ENCODE measurements at places on chromosomes 2 and 18. TPM values are rescaled to one million over a fixed set of nuclear protein-coding genes. Genes with fewer than 3 reads are reported as not detected.

The DHRS9 gene
- total RNA-seq, result not detected

GRCh38 chr18:39025531-39025930 is 1459.9 kb upstream of the CELF4 start:
- DNase-seq, result no peak

The HOXD13 gene
- not detected for total RNA-seq

GRCh38 chr2:124797049-124797448 is 772.0 kb downstream of the CNTNAP5 start:
- DNase-seq, result no peak

The KATNAL2 gene
- 15.0 TPM for total RNA-seq

The EVX2 gene
- total RNA-seq, result not detected

GRCh38 chr18:13546638-13547037 is 179.7 kb downstream of the FAM210A start:
- DNase-seq, result no peak

DNA sequence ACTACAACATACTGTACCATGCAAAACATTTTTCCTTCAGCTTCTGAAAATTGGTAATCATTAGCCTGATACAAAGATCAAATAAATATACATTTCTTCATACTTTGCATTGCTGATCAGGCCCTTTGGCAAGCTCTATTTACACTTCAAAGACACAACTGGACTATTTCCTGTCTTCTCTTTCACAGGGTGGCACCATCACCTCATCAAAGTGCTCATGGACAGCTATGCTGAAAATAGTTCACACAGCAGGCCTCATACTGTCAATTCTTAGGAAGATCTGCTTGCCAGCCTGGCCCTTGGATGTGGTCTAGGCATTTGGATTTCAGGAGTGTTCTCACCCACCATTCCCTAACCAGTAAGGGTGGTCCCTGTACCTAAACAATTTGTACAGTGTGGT is 33.9 kb downstream of the FBXO15 start:
- DNase-seq, result no peak

GRCh38 chr18:55508651-55509050 is 79.3 kb downstream of the TCF4 start:
- no peak for DNase-seq

The TNFAIP6 gene
- total RNA-seq, result not detected

The ECEL1 gene
- total RNA-seq, result 11.9 TPM

The PJVK gene
- 0.98 TPM for total RNA-seq

DNA sequence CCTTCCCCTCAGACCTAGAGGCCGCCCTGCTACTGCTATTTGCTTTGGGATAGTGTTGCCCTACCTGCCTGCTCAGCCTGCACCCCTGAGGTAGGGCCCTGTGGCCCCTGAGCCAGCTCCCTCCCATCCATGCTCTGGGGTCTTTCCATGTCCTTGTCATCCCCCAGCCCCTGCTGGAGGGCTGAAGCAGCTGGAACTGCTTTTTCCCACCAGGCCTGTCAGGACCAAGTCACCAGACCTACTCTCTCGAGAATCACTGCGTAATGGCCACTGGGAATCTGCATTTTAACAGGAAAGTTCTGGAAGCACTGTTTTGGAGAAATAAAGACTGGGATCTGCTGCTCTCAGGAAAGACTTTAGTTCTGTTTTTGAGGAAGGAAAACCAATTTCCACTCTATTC is 20.2 kb upstream of the SLC35F6 start:
- no peak for DNase-seq

- no peak for DNase-seq
These were observed 33.0 kb downstream of the REEP1 start for GRCh38 chr2:86304416-86304815.

DNA sequence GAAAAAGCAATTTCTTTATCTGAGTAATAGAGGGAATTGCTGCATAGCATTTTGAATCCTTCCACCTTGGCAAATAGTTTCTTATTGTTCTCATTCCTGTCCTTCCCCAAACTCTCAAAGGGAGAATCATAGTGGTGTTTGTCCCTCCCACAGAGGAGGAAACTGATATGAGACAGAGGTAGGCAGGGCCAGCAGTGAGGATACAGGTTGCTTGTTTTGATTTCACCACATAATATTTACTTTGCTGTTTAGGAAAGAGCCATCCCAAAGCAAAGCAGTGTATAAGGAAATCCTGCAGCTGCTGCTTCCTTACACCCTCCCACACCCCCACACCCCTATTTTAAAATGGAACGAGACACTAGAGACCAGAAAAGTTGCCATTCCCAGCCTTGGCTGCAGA is 195.3 kb downstream of the SETBP1 start:
- DNase-seq, result no peak

DNA sequence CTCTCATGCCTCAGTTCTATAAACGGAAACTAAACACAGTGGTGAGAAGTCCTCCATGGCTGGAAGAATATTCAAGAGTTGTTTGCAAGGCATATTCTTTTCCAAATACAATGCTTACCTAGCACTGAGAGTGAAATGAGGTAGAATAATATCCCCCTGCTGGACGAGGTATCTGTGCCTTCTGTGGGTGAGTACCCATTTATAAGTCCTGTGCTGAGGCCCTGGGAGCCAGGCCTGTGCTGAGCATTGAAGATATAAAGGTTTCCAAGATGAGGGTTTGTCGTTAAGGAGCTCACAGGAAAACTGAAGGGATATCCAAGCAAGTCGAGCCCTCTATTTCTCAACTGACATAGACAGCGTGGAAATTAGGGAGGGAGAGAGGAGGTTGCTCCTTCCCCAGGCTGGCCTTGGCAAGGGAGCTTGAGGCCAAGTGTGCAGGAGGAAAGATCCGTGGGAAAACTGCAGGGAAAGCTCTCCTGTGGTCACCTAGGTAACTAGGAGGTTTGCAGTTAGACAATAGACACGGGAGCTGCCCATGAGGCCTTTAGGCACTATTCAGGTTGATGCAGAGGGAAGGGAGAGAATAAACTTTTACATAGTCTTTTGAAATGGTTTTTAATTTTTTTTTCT is 17.6 kb downstream of the PTPRM start:
- no peak for DNase-seq

GRCh38 chr2:203846490-203847105 is 21.0 kb upstream of the CTLA4 start:
- no peak for DNase-seq

DNA sequence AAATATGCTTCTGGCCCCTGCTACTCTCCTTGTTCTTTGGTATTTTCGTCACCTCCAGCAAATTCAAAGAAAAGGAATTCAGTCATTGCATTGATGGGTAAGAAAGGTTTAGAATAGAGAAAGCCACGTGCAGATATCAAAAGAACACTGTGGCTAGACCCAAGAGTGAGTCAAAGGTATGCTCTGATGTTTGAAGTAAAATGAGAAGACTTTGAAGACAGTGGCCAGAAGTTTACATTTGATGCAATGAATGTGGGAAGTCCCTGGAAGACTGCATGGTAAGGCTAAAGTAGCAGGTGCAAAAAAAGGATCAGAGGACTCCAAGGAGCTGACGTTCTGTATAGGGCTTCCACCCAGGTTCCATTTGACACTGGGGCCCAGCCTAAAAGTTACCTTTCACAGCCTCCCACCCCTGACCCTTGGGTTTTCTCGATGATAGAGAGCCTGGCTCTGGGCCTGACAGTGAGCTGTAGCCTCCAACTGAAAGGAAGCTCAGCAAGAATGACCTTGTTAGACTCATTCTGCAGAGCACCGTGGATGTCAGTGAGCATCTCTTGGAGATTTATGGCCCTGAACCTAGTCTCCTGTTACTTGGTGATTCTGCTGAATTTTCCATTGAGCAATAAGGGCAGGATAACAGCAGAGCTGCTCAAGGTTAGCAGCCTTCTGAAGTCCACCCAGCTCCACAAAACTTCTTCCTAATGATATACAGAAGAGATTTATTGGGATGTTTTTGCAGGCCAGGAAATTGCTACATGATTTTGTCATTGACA is 223.7 kb upstream of the RBBP8 start:
- no peak for DNase-seq

The PDE6D gene
- 68.2 TPM for total RNA-seq

GRCh38 chr18:77899972-77900754 is 650.5 kb downstream of the GALR1 start:
- peak; percentile 2 for DNase-seq

- no peak for DNase-seq
These were observed 354.2 kb downstream of the EN1 start for GRCh38 chr2:118493213-118493612.

DNA sequence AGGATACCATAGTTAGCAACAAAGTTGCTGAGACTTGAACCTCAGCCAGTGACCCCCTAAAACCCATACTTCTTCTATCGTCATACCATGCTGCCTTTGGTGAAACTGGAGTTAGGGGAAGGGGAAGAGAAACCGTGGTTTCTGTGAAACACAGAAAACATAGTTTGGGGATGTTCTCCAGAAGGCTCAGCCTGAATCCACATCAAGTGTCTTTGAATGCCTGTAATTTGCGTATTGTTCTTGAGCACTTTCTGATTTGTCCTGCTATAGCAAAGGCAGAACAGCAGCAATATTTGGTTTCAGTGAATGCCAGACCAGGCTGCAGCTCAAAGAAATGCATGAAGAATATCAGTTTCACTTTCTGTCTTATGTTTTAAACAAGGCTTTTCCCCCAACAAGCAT is 258.7 kb downstream of the TTC32 start:
- no peak for DNase-seq

The CTAGE1 gene
- total RNA-seq, result not detected

The RNF152 gene
- 0.07 TPM for total RNA-seq

- DNase-seq, result no peak
These were observed 4.2 kb upstream of the ITGA6 start for GRCh38 chr2:172423160-172423559.

DNA sequence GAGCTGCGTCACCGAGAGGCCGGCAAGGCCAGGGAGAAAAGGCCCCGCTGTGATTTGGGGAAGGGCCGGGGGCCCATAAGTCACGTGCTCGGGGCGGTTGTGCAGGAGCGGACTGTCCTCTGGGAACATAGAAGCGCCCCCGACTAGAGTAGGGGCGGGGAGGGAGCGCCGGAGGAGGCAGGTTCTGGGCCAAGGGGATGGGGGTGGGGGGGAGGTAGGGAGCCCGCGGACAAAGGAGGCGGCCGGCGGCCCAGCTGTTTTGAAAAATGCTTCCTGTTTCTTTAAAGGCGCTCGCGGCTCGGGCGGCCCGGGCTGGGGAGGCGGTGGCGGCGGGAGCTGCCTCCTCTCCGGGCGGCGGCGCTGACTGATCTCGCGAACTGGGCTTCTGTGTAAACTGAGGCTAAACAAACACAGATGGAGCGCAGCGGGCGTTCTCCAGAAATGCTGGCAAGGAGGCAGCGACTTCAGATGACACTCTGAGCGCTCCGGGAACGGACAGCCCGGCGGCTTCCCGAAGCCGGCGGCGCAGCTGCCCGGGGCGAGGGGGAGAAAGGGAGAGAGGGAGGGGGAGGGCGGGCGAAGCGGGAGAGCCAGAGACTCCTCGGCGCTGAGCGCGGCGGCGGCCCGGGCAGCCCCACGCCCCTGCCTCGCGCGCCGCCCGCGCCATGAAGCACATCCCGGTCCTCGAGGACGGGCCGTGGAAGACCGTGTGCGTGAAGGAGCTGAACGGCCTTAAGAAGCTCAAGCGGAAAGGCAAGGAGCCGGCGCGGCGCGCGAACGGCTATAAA is at the start of gene ATOH8:
TSS of gene ATOH8 (plus strand) at position 467 of the 788 bp plus-strand sequence. CDS start at position 666, 199 bp downstream.
- DNase-seq, result peak; percentile 59

DNA sequence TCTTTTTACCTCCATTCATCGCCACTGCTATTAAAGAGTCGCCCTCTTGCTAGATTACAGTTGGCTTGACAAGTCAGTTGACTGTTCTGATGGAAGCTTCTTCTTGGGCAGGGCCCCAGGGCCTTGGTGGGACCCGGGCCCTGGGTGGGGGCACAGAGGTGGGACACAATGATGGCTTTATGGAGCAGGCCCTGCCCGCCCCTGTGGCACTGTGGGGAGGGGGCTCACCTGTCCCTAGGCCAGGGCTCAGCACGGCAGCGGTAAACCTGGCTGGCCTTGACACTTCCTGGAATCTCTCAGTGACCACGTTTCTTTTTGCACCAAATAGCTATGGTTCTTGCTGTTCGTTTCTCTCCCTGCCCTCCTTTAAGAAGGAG is 4.9 kb upstream of the HS6ST1 start:
- DNase-seq, result no peak

GRCh38 chr2:40550085-40550484 is 98.2 kb upstream of the SLC8A1 start:
- DNase-seq, result no peak

DNA sequence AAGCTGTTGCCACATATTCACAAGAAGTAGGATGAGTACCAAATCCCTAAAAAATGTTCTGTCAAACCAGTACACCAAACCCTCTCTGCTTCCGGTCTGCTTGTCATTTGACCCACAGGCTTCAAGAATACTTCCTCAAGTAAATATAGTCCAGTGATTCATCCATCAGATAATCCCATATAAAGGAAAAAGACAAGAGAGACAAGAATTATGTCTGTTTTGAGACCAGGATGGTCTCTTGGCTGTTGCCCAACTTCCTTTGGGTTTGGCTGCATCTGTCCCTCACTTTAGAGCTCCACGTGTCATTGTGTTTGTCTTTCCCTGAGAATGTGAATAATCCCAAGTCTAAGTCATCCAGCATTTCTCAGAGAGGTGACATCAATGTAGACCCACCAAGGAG is 91.5 kb upstream of the NRP2 start:
- DNase-seq, result no peak

DNA sequence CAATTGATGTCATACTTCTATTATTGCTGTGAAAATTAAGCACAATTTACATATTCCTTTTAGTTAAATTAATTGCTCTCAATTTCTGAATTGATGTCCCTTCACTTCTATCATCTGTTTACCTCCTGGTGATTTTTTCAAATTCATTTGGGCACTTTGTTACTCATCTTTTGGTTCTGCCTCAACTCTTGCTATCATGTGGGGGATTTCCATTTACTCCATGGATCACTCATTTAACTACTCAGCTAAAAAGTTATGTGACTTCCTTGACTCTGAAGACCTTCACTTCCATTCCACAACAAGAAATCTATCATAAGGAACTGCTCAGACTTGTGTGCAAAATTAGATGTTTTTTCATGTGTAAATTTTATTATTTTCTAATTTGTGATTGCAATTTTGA is 126.2 kb downstream of the EHBP1 start:
- DNase-seq, result no peak

DNA sequence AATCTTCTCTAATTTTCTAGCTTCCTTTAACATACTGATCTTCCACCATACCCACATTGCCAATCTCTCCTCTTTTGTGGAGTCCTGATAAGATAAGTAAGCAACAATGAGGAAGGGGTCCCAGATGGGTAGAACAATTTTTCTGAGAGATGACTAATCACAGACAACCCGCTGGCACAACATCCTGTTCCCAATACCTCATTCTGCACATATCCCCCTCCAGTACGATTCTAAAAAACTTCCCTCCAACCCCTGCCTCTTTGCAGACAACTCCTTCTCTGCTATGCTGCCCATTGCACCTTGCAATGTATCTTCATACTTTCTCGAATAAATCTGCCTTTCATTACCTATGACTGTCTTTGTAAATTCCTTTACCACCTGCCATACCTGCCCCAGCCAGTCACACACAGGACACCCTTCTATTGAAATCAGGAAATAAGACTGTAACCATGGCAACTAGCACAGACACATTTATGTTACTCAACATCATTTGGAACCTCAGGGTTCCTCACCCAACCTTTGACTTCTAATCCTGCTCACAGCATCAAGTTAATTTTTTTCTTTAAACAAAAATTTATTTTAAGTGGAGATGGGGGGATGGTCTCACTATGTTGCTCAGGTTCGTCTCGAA is 7.4 kb upstream of the EXOC6B start:
- no peak for DNase-seq

- no peak for DNase-seq
These were observed 22.5 kb upstream of the ACYP2 start for GRCh38 chr2:54092940-54093339.

Measured in G401 (cell line).